ENCODE measurements at places on chromosomes 13 and 19.

- DNase-seq = no peak
Observed at GRCh38 chr13:80010846-80011245, 330.1 kb downstream of the SPRY2 start.

DNA sequence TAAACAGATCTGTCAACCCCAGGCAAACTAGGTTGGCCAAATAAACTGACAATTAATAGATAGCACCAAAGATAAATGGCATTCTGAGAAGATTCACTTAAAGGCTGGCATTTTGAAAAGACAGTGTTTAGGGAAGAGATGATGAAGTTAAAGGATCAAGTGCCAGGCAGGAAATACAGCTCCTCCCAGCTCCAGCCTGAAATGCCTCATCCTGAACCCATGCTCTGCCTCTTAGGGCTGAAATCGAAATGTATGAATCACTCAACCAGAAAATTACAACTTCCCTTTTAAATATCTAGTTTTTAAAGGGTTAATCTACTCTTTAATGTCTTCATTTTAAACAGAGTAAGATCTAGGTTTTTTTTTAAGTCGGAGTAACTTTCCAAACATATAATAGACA lies 171.2 kb upstream of the UBL3 start:
- no peak for DNase-seq

DNA sequence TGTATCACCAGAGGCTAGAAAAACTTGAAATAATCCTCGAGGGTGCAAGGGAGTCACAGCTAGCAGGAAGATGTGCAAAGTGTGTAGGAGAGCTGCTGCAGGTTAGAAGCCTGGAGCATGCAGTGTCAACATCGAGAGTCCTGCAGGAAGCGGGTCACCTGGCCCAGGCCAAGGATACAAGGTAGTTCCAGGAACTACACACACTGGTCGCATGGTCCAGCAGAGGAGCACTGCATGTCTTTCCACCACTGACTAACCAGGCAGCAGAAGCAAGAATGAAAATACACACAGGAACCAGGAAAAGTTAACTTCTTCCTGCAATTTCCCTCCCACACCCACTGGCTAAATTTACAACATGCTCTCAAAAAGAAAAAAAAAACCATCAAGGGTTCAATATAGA lies 36.0 kb upstream of the MIR17HG start:
- no peak for DNase-seq

GRCh38 chr13:46210362-46211083 lies 1.2 kb upstream of the LRRC63 start:
- DNase-seq = no peak

GRCh38 chr13:34308725-34309124 lies 490.8 kb downstream of the RFC3 start:
- no peak for DNase-seq

GRCh38 chr13:27574661-27575060 lies 45.7 kb downstream of the LNX2 start:
- DNase-seq = no peak
